Activated CD8-positive, alpha-beta memory T cell treated with anti-CD3 and anti-CD28 coated beads for 48 hours (primary cell): ENCODE measurements at places on chromosomes 3 and 15.

GRCh38 chr3:177646749-177647148, 449.5 kb upstream of the TBL1XR1 start:
- no peak for DNase-seq

DNA sequence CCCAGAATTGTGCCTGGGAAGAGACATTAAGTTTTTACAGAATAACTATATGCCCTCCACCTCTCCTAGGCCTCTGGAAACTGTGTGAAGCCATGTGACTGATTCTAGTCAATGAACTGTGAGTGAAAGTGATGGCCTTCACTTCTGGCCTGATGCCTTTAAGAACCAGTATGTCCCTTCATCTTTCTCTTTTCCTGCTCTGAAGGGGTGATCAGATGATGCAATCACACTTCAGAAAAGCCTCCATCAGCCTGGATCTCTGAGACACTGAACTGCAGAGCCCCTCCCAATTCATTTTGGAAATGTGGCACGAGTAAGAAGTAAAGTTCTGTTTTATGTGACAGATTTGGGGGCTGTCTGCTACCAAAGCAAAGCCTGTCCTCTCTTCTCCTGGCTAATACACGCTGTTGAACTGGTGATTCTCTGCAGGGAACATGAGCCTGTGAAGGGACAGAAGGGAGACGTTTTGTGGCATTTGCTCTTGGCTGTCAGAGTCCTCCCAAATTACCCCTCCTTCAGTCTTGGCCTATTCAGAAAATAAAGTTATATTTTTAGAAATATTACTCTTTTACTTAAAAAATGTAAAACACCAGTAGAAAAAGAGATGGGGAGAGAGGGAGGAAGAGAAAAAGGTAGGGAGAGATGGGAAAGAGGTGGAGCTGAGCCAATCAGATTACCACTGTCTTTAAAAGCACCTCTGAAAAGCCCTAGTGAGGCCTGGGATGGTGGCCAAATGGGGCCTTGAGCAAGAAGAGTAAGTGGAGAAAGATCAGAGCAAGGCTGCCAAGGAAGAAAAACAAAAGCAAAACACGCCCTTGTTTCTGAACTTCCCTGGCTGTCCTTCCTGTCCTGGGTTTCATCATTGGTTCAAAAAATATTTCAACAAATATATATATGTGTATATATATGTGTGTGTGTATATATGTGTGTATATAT, 40.9 kb upstream of the RYK start:
- DNase-seq: no peak

DNA sequence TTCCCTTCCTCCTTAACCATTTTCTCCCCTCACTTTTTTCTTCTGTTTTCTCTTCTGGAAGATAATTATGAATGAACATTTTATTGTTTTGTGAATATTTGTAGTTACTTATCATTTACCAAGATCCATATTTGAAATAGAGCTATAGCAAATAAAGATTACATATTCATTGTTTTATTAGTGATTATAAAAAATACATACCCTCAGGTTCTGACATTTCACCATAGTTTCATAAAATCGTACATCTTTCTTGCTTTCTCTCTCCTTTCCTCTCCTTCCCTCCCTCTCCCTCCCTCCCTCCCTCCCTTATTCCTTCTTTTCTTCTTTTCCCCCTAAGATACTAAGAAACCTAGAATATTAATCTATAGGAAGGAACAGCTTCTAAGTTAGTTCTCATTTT, 410.9 kb upstream of the GOLIM4 start:
- DNase-seq: no peak

GRCh38 chr15:74754593-74755215, 6.1 kb downstream of the CYP1A2 start:
- no peak for DNase-seq
